GM12891 (cell line): ENCODE measurements at places on chromosomes 2 and 18.

- no peak for DNase-seq
Measured at GRCh38 chr18:305003-305501, 37.2 kb upstream of the THOC1 start.

GRCh38 chr2:232519581-232520438 is at the start of gene PRSS56:
PRSS56 (plus strand) TSS chr2:232520388; CDS start chr2:232520599, 211 bp downstream.
- no peak for DNase-seq

DNA sequence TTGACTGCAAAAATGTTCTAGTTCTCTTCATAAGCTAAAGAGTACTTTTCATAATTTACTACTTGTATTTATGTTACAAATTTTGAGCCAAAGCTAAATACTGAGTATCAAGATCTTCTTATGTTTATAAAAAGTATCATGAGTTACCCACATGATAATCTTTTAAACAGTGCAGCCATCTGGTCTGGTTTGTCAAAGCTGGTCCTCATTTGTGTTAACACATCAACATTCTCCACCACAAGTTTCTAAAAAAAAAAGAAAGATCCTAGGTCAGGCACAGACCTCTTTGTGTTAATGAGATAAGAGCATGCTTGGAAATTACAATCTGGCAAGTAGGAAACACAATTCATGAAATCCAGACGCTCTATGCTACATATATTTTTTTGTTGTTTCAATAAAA is 75.5 kb upstream of the FRZB start:
- no peak for DNase-seq

- no peak for DNase-seq
Measured at GRCh38 chr2:15640261-15640711, 48.6 kb downstream of the DDX1 start.

DNA sequence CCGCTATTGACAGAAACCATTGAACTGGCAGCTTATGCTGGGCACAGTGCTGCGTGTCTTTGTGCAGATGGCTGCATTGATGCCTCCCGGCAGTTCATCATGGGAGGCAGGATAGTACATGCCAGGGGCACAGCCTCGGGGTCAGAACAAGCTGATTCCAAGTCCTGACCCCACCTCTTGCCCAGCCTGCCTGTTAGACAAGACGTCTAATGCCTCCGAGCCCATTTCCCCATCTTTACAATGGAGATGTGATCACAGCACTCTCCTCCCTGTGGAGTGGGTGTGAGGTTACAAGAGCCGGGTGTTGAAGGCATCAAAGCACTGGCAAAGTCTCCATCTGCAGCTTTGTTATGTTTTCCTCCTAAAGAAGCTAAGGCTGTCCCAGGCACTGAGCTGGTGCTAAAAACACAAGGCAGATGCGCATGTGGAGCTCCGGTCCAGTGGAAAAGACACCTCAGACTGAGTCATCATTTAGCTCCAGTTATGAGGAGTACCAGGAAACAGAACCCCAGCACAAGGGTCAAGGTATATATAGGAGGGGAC is 125.7 kb upstream of the EPAS1 start:
- DNase-seq, result no peak

DNA sequence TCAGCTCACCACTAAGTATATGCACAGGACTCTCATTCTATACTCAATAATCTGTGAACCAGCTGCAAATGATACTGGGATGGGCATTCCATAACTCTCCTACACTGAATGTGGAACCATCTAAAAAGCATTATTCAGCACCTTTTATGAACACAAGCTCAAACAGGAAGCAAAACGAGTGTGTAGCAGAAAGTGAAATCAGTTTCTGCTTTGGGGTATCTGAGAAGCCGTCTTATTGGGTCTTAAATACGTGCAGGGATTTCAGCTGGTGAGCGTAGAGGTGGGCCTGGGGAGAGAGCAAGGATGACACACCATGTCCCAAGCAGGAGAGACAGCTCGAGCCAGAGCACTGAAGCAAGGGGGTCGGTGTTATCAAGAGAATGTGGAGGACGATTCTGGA is 120.0 kb upstream of the TTN start:
- DNase-seq, result no peak

- DNase-seq, result no peak
Measured at GRCh38 chr2:83282043-83282795, 1176.9 kb downstream of the SUCLG1 start.

GRCh38 chr2:228654707-228655106 is 473.2 kb upstream of the SPHKAP start:
- no peak for DNase-seq

DNA sequence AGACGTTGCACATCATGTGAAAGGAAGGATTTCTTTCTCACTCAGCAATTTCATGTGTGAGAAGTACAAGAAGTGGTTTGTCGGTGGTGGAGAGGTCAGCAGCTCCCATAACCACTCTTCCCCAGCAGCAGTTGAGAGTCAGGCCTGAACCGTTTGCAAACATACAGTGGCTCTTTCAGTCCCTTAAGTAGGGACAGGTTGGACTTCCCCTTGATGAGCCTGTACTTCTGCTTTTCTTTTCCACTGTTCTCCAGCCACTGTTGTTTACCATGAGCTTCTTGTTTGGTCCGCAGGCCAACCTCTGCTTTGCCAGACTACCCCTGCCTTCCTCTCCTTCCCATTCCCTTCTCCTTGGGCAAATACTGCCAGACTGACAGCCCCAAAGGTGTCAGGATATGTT is 391.3 kb upstream of the CELF4 start:
- no peak for DNase-seq

DNA sequence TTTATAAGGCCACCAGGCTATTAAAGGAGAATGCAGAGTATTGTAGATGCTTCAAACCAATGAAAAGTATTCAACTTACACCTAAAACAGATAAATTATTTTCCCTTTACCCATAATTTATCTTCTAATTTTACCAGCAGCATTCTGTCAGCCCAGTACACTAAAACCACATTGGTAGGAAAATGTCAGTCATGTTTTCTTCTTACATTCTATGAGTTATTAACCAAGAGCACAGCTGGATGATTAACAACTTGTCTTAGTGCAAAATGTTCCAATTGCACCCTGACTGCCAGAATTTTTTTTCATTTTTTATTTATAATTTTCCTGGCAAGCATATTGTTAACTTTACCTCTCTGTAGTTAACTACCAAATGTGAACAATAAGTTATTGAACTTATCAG is 79.0 kb upstream of the WDR75 start:
- no peak for DNase-seq

DNA sequence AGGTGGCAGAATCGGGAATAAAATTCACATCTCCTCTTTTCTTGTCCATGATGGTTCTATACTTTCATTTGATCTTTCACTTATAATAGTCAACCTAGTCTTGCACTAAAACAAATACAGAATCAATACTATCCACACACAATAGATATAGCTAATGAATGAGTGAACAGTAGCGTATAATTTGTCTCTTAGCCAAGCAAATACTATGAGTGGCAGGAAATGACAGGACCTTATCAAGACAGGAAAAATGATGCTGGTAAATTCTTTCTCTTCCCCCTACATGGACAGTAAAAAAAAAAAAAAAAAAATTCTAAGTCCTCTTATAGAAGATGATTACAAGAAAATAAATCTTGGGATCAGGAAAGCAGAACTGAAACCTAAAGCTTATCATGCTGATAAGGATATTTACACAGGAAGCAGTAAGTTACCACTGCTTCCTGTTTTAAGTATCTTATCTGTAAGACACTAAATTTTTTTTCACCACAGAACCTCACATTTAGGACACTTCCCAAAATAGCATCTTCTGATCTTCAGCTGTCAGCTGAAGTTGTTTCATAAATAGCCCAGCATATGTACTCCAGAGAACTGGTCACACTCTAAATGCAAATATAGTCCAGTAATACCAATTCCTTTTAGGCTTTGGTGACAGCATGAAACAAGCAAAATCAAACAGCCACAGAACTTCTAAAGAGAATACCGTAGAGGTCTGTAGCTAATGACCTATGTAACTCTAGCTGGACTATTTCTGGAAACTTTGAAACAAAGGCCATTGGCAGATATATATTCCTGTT is 27.0 kb downstream of the IRS1 start:
- peak; percentile 25 for DNase-seq

DNA sequence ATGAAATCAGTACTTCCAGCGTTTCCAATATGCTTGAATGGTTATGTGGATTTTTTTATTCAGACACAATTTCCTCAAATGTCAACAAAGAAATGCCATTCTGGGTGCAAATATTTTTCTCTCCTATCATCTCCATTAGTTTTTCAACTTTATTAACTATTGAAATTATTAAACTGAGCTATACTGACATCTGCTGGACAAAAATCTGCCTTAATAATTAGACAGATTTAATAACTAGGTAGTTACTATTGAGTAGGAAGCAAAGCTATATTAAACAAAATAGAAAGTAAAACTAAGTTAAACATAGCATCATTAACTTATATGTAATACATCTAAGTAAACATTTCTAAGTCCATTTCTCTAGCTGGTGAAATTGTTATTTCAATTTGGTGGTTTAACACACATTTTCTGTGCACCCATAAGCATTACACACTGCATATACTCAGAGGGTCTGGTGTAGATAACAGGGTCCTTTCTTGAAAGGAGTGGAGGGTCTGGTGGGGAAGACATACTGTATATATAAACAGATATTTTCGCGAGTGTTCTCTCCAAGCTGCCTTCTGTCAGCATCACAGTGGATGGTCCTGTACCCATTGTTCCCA is 77.0 kb downstream of the LANCL1 start:
- no peak for DNase-seq

DNA sequence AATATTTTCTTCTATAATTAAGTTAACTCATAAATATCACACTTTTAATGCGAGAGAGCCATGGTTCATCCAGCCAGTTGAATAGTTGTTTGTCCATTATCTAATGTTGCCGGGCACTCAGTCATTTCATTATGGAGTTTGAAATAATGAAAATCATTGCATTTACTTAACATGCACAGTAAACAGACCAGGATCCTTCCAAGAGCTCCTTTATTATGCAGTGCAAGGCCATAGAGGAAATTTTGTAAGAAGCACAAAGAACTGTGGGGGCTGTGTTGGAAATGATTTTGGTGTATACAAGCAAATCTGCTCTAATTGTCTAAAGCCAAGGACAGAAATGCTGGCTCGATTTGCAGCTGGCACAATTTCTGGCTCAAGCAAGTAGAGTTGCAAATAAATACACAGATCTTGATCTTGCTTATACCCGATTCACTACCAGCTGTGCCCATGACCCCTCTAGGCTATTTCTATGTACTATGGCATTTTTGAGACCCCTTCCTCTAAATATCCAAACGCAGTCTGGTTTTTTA is 400.3 kb upstream of the HNRNPA3 start:
- no peak for DNase-seq

- no peak for DNase-seq
Measured at GRCh38 chr2:72139471-72139873, 8.2 kb downstream of the CYP26B1 start.

- no peak for DNase-seq
Measured at GRCh38 chr2:10820562-10820961, 8.0 kb upstream of the PDIA6 start.

GRCh38 chr2:42008241-42008921 is 39.4 kb upstream of the PKDCC start:
- DNase-seq, result no peak

DNA sequence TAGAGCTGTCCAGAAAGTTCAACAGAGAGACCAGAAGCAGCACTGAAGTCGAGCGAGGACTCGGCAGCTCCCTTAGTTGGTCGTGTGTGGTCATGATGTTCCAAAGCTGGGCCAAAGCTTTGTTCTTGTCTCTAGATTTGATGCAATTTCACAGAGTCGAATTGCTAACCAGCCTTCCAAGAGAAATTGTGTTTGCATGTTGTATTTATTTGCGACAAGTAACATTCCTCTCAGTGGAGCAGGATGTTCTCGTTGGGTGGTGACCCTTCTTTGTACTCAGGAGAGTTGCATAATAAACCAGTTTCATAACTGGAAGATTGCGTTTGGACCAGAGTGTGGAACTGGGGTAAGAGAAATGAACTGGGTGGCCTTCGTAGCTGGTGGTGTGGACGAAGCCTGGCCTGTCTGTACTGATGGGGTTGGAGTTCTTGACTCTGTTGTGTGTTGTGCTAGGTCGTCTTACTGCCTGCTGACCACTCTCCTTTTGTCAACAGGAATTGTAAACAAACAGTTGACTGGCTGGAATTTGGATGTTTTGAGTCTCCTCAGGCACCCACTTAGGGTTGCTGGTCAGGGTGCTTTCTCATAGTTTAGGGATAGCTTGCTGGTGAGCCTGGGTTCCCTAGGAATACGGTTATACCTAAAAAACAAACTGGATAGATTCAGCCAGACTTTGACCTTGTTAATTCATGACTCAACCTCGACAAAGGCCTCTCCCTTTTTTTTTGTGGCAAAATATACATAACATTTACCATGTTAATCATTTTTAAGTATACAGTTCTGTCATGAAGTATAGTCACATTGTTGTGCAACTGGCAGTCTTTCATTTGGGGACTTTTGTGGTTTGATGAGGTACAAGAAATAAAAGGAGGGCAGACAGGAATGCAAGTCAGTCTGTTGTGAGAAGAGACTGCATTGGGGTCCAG is 28.9 kb upstream of the TOGARAM2 start:
- no peak for DNase-seq

GRCh38 chr2:105442721-105443120 is 43.9 kb upstream of the FHL2 start:
- no peak for DNase-seq

DNA sequence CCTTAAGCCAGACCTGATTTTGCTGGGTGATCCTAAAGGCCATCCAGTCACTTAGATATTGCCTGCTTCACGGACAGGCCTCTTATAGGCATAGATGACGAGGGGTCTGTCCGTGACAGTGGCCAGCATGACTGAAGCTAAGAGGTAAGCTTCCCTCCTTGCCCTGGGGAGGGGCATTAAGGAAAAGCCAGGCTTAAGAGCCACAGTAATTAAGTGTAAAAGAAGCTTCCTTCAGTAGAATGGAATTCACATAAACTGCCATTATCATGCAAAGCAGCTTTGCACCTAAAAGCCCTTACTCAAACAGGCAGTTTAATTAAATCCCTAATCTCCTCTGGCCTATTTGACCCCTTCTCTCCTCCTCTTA is 99.4 kb upstream of the PKDCC start:
- DNase-seq, result no peak

GRCh38 chr18:30748541-30748940 is 294.0 kb downstream of the DSC3 start:
- no peak for DNase-seq

- no peak for DNase-seq
Measured at GRCh38 chr2:97770445-97770844, 57.1 kb downstream of the ZAP70 start.

- DNase-seq, result no peak
Measured at GRCh38 chr2:111062417-111062816, 58.3 kb upstream of the BCL2L11 start.
